ENCODE measurements at places on chromosomes 13 and 19.

- DNase-seq, result no peak
These were observed 7.2 kb downstream of the SLITRK5 start for GRCh38 chr13:87678372-87678752.

GRCh38 chr19:30093966-30094755 lies 152.1 kb downstream of the URI1 start:
- DNase-seq, result no peak

- DNase-seq, result no peak
These were observed 153.4 kb downstream of the DPF1 start for GRCh38 chr19:38070573-38070972.

DNA sequence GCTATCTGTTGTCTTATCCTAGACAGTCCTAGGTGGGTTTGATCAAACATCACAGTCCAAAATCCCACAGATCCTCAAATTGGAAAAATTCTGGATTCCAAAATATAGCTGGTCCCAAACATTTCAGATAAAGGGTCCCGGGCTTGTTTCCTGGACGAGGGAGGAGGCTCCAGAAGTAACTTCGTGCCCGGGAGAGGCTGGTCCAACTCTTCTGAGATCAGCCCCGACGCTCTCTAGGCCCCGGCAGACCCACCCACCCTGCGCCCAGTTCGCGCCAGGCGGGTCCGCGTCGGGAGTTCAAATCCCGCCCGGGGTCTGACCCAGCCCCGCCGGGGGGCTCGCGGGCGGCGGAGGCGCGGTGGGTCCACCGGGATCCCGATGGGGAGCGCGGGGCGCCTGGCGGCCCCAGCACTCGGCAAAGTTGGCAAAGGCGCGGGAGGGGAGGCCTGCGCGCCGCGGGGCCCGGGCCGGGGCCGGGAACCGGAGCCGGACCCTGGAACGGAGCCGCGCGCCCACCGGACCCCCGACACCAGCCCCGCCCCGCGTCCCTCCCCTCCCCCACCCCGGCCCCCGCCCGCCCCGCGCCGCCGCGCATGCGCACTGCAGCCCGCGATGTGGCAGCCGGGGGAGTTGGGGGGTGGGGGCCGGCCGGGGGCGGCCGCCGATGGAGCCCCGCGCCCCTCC lies 513 bp downstream of the MIER2 start:
- no peak for DNase-seq

DNA sequence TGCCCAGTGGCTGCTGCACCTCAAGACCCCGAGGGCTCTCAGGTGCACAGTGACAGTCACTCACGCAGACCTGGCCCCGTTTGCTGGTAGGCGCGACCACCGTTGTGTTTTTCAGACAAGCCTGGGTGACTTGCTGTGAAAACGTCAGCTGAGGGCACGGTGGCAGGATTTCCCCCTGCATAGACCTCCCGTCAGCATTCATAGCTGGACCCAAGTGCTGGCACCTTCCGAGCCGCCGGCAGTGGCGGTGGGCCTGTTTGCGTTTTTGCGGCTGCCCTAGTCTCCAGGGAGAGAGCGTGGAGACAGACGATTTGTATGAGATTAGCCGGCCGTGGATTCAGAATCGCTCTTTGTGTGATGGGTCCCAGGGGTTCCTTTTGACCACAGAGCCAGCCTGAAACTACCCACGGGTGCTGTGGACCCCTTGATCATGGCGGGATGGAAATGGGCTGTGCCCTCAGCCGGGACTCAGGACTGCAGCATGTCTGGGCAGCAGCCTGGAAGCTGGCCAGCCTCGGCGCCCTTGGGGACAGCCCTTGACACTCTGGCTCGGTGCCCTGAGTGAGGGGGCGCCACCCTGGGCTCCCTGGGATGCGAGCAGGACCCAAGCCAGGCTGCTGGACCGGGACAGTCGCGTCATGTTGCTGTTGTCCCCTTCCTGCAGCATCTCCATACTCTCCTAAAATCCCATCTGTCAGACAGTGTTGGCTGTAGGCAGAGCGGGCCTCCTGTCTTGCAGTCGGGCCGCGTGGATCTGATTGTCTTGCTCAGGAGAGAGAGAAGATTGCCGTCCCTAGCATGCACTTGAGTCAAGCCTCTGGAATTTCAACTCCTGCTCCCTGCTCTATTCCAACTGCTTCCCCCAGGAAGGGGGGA lies 8.6 kb downstream of the KDM4B start:
- DNase-seq, result no peak

DNA sequence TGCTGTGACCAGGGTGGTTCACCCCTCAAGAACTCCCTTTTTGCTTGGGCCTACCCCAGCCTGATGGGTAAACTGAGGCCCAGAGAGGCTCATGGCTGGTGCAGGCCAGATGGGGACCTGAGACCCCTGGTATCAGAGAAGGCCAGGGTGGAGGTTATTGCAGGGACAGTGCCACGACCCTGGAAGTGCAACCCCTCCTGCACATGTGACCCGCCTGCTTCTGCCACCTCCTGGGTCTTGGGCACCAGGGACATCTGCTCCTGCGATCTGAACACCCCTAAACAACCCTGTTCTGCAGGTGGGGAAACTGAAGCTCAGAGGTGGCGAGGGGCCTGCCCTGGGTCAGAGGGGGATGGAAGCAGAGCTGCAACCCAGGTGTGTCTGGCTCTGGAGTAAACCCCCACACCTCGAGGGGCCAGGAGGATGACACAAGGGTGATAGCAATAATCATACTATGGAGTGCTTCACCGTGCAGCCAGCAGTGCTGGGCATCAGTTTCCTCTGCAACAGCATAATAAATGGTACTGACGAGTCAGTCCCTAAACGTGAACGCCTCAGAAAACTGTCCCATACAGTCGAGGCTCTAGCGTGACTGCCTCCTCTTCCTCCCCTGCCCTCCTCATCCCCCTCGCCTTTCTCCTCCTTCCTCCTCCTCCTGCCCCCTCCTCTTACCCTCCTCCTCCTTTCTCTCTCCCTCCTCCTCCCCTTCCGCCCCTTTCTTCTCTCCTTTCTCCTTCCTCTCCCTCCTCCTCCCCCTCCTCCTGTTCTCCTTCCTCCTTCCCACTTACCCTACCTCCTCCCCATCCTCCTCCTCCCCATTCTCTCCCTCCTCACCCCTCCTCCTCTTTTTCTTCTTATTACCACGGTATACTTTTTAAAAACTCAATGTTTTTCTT lies 4.3 kb downstream of the YJEFN3 start:
- no peak for DNase-seq

DNA sequence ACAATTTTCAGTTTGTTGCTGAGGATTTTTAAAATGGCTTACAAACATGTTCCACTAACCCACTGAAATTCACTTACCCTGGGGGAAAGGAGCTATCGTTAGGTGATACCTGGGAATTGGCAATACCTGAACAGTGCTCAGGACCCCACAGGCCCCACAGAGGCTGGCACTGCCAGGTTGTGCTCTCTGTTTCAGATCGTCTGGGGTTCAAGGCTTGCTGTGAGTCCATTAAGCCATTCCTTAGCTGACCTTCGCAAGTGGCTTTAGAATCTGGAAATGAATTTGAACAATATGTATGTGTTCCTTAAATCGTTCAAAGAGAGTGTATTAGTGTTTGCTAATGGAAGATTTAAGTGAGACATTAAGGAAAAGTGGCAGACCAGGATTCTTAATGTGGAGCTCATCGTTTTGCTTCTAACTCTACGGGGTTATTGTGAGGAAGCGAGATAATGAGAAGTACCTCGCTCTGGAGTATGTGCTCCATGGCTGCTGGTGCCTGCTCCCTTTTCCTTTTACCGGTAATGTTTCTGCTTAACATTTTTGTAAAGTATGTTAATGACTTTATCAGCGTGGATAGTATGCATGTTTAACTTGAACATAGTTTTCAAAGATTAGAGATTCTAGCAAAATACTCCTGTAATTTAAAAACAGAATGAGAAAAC lies 13.6 kb downstream of the KLF5 start:
- no peak for DNase-seq

DNA sequence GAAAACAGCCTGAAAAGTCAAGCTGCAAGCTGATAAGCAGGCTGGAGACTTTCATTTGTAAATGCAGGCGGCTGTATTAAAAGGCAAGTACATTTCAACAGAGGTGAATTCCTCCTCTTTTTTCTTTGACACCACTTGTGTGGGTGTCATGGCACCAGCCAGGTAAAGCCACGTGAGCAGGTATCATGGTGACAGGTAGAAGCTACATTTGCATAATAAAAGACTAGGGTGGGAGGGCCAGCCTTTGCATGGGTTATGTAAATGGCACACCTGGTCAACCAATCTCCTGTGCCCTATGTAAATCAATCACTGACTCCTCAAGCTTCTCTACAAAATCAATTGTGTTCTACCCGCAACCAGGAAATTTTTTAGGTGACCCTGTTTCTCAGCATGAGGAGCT lies 68.2 kb downstream of the ZNF100 start:
- no peak for DNase-seq

GRCh38 chr19:6890401-6890913 lies 3.1 kb downstream of the ADGRE1 start:
- DNase-seq, result no peak

DNA sequence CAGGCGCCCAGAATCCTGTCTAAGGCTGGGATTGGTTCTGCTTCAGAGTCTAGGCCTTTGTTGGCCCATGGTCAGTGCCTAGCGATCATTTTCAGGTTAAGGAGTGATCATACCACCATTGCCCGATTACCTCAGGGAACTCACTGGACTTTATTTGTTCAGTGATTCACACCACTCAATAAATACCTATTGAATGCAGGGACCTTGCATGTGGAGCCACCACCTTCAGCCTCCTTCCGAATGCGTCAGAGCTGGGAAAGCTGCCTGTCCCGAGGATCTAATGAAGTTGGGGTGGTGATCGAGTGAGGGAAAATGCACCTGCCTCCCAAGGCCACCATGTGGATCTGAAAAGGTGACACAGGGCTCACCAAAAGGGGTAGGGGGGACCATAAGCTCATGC lies 40.0 kb upstream of the POU2F2 start:
- no peak for DNase-seq

- DNase-seq, result peak; percentile 99
These were observed 4.0 kb downstream of the PIK3R2 start for GRCh38 chr19:18156841-18157464.

Data from hematopoietic multipotent progenitor cell treated with erythropoietin and hydrocortisone succinate and interleukin-3 and kit ligand, for 15 days (in vitro differentiated cells).